ENCODE measurements at places on chromosomes 3 and 15.

GRCh38 chr15:47817969-47818548, 100.8 kb downstream of the SEMA6D start:
- DNase-seq, result no peak

DNA sequence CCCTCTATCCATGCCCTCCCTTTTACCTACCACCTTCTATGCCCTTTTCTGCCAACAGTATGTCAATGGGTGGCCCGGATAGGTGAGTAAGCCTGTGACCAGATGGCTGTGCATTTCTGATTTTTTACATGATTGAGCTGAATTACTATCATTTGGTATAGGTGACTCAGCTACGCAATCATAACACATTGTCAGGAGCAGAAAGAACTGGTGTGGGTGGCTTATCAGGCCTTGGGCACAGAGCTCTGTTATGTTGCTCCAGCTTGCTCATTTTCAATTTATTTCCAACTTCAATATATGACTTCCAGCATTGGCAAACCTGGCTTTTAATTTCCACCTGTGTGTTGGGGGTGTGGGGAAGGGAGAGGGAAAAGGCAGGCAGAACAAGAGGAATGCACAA, 86.6 kb upstream of the AGBL1 start:
- no peak for DNase-seq

GRCh38 chr15:96066126-96066525, 264.4 kb upstream of the NR2F2 start:
- no peak for DNase-seq

DNA sequence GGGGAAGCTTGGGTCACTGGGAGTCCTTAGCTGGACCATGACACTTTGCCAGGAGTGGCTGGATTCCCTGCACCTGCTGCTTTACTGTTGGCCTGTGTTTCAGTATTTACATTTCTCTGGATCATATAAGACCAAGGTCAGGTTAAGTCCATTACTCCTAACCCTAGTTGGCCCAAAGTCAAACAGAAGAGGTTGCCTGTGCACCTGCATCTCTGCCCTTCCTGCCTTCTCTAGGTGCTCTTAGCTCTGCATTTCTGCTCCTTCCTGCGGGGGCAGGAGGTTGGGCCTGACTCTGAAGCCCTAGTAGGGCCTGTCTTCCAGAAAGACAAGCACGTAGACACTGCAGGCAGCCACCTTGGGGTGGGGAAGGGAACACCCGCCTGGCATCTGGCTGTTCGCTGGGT, 124.3 kb downstream of the RPLP1 start:
- no peak for DNase-seq

DNA sequence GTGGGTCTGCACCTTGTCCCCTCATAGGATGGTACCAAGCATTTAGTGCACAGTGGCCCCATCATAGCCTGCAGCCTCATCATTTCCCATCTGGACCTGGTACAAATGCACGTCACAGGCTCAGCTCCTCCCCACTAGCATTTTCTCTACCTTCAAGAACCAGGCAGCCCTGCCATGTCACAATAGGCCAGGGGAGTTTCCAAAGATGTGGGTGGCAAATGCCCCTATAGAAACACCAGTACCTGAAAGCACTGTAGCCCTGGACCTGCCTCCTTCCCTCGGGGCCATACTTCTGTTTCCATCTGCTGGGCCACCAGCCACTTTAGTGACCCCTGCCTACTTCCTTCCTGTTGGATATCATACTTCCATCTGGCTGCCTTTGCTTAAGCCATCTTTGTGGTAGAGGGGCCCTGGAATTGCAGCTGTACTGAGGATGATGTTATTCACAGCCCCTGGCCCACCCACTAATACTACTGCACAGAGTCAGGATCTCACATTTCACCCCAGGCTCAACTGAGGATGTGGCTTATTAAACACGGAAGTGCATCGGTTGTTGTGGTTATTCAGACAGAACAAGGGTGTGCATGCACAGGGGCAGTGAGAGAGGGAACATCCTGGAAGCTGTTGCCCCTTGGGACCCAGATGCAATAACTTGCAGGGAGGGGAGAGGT, 3.8 kb downstream of the TCTA start:
- DNase-seq, result peak; percentile 45

DNA sequence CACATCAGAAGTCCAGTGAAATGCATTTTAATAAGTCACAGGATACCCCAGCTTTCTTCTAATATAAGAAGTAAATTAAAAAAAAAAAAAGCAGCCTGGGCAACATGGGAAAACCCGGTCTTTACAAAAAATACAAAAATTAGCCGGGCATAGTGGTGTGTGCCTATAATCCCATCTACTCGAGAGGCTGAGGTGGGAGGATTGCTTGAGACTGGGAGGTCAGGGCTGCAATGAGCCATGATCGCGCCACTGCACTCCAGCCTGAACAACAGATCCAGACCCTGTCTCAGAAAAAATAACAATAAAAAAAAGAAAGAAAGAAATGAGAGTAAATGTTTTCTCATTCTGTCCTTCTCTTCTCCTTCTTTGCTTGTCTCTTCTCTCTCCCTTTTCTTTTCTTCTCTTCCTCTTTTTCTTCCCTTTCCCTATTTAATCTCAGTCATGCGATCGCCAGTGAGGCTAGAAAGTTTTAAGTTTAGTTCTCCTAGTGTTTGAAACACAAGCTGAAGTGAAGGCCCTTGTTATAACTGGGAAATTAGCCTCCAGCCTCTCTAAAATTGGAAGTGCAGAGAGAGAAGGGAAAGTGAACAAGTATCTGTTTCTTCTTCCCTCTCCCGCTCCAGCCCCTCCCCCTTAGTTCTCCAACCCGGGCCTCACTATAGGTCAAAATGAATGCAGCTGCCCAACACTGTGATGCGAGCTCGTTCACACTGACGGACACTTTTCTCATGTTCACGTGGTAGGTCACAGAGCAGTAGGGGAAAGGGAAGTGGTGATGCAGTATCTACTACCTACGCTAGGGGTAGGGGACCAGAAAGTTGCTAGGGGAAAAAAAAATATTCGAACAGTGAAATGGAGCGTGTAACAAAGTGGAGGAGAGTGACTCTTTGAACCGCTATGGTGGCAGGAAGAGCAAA, 23.5 kb upstream of the TSC22D2 start:
- no peak for DNase-seq

DNA sequence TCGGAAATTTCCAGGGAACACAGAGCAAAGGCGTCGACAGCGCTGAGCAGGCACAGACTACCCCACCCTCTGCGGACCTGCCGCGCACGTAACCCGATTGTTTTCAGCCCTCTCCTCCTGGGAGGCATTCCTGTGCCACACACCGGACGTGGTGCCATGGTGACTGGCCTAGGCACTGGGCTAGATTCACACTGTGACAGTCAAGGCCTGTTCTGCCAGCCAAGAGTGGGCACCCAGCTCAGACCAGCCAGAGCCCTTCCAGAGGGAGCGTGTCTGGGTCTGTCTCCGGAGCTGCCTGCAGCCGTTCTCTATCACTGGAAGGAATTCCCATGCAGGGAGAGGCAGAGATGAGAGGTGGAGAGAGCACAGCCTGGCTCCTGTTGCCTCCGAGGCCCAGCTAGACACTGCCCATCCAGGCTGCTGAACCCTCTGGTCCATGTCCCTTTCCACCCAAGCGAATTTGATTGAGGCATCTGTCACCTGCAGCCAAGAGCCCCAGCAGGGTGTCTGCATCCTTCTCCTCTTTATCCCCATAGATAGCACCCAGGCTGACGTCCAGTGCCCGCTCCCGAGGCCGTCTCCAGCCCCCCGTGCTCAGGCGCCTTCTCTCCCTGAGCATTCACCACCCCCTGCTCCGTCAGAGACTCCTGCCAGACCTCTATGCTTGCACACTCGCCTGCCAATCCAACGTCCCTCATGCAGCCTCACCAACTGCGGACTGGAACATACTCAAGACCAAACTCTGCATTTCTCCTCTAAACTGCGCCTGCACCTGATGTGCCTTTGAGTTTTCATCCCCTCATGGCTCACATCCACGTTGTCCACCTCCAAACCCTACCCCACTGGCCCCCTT, 267.5 kb downstream of the OCA2 start:
- DNase-seq, result no peak

- no peak for DNase-seq
Observed at GRCh38 chr15:49494842-49495241, 71.8 kb downstream of the FGF7 start.

- no peak for DNase-seq
Observed at GRCh38 chr3:98530676-98531075, 1.1 kb upstream of the GPR15 start.

- no peak for DNase-seq
Observed at GRCh38 chr15:43828061-43828657, 1.4 kb downstream of the WDR76 start.

DNA sequence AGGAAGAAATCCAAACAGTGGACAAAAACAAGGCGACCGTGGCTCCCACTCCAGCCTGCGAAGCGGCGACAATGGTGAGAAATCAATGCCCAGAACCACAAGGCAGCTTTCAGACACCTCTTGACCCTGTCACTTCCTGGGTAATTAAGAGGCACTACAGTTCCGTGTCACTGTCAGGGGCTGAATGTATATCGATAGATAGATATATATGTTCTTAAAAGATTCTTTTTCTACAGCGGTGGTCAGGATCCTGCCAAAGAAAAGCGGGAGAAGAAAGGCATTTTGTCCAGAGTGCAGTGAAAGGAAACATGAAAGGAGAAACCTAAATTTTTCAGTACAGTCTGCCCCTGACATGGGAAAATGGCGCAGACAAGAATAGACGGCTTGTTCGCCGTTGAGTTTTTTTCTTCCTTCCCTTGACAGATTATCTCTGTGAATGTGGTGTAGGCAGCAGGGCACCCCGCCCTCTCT, 56.2 kb upstream of the HES1 start:
- no peak for DNase-seq

GRCh38 chr3:31810991-31811433, 170.1 kb downstream of the OSBPL10 start:
- no peak for DNase-seq

DNA sequence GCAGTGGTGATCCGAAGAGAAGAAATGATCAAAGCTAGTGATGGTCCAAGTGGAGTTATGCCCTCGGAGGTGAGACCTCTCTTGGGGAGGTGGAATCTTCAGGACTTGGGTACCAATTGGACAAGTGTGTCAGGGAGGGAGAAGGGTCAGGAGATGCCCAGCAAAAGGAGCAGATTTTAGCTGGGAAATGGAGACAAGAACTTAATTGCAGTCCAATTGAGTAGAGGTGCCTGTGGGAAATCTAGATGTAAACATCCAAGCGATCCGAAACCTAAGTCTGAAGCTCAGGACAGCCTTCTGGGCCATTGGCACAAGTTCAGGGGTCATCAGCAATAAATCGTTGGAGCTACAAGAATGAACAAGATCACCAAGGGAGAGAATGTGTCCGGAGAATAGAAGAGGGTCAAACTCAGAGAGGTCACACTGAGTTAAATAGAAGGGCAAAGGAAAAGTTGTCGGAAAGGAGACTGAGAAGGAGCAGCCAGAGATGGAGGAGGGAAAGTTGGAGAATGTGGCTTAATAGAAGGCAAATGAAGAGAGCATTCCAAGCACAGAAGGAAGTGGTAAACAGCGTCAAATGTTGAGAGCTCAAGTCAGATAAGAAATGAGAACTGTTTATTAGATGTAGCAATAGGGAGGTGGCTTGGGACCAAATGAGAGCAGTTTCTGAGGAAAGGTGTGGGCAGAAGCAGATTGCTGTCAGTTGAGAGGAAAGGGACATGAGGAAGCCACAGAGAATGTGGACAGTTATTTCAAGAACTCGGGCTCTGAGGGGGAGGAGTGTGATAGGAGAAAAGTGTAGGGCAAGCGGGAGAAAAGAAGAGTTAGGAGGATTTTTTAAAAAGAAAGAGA, 64.2 kb upstream of the FNDC3B start:
- DNase-seq, result no peak

- DNase-seq, result no peak
Observed at GRCh38 chr3:119913021-119913420, 131.1 kb downstream of the NR1I2 start.

DNA sequence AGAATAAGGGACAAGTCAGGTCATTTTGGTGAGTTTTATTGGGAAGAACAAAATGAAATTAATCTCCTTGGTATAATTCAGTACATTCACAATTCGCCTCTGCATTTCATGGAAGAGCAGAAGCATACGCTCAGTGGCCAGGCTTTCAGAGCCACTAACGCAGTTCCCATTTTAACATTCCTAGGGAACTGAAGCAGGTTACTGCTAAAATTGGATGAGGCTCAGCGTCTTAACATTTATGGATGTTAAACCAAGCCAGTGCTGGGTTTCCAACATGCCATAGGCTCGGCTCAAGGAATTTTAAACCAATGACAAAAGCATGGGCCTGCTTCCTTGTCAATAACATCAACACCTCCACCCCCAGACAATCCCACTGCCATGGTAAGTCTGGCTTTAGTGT, 172.7 kb upstream of the PRICKLE2 start:
- DNase-seq, result no peak

DNA sequence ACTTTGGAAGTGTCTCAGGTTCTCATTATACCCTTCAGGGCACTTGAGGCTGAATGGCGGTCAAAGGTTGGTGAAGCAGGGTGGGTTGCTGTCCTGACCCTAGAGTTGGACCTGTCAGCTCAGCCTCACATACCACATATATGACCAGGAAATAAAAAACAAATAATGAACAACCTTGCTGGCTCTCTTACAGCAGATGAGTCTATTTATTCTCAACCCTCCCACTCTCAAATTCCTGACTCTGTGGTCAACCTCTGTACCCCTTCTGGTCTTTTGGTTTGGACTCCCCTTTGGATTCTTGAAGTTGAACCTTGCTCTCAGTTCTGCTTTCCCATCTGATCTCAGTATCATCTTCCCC, 16.9 kb downstream of the PPP2R3A start:
- no peak for DNase-seq

- no peak for DNase-seq
Observed at GRCh38 chr3:123655400-123655799, 70.5 kb upstream of the HACD2 start.

GRCh38 chr3:27335571-27335970, 33.6 kb downstream of the NEK10 start:
- DNase-seq, result no peak

DNA sequence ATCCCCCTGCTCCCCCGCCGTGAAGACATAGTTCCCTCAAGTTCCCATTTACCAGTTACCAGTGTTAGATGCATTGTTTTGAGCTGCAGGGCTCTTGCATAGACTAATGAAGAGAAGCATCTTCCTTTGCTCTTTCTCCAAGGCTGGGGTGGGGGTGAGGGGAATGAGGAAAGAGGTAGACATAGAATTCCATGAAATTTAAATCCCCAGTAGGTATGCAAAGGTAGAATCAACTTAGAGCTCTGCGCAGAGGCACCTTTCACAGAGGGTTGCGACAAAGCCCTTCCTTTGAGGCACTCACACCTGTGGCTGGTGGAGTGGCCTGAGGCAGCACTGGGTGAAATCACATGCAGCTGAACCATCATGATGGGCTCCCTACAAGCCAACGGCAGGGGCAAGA, 101.3 kb downstream of the WDR76 start:
- DNase-seq, result no peak

Data from activated T-helper 1 cell treated with anti-CD3 and anti-CD28 coated beads, Interleukin-2, amount 50 U/mL, for 16 hours (primary cell).